ENCODE measurements at places on chromosomes 1 and 21. TPM values are rescaled to one million over a fixed set of nuclear protein-coding genes. Genes with fewer than 3 reads are reported as not detected.

DNA sequence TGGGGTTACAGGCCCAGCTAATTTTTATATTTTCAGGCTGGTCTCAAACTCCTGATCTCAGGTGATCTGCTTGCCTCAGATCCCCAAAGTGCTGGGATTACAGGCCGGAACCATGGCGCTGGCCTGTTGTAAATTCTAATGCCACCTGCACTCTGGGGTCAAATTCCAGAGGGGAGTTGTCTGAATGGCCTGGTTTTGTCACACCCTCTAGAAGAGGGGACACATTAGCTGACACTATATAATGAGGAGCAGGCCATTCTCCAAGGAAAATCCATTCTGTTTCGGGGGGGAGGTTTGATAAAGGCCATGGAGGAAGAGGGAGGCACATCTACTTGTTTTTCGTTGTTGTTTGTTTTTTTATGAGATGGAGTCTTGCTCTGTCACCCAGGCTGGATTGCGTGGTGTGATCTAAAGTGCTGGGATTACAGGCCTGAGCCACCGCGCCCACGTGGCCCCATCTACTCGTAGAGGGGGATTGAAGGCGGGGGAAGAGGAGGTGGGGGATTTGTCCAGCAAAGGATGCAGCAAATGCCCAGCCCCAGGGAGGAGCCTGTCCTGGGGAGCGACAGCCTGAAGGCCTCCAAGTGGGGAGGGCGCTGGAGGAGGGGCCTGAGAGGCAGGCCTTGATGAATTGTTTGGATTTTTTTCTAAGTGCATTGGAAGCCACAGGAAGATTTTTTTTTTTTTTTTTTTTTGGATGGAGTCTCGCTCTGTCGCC lies 78.4 kb upstream of the SLC45A1 start:
- DNase-seq = peak; percentile 65
- peak overlapping the region; percentile 11 for H3K27ac ChIP-seq
- no peaks in the 10 kb centered on the region for H3K36me3 ChIP-seq
- H3K4me3 ChIP-seq = no peak overlapping the region
- H3K4me1 ChIP-seq = peaks cover 15% of the 10 kb centered on the region
- H3K27me3 ChIP-seq = no peaks in the 10 kb centered on the region

The ADGRL4 gene
- 18.8 TPM for total RNA-seq

GRCh38 chr1:109812691-109813393 lies 49.1 kb upstream of the EPS8L3 start:
- peaks cover 12% of the 10 kb centered on the region for H3K4me1 ChIP-seq
- no peaks in the 10 kb centered on the region for H3K27me3 ChIP-seq
- H3K4me3 ChIP-seq = no peak overlapping the region
- H3K27ac ChIP-seq = no peak overlapping the region
- no peak for DNase-seq

DNA sequence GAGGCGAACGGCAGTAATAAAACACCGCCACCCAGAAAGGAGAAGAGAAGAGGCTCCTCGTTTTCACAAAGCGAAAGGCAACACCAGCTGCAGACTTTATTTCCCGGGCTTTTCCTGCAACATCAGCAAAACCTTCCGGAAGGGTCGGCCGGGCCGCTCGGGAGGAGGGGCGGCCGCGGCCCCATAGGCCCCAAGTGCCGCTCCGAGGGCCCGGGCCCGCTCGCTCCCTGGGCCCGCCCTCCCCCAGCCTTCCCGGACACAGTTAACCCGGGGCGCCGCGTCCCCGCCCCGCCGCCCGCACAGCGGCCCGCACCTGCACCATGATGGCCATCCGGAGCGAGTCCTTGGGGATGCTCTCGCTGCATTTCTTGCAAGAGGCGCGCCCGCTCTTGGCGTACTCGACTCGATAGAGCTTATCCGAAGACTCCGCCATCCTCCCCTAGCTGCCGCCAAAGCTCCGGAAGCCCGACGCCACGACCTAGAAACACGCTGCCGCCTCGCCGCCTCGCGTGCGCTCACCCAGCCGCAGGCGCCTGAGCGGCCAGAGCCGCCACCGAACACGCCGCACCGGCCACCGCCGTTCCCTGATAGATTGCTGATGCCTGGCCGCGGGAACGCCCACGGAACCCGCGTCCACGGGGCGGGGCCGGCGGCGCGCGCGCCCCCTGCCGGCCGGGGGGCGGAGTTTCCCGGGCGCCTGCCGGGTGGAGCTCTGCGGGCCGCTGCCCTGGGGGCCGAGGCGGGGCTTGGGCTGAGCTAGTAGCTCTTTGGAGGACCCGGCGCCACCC lies at the start of gene PARP1:
TSS of gene PARP1 (minus strand) at position 597 of the 788 bp plus-strand sequence. CDS start at position 433, 164 bp downstream.
- DNase-seq = peak; percentile 94
- H3K27ac ChIP-seq = peak within 1 kb of the TSS; percentile 77
- H3K36me3 ChIP-seq = no peaks in the 10 kb centered on the region
- peak within 1 kb of the TSS; percentile 90 for H3K4me3 ChIP-seq
- H3K27me3 ChIP-seq = no peaks in the 10 kb centered on the region
- peaks cover 36% of the 10 kb centered on the region for H3K4me1 ChIP-seq

- H3K4me3 ChIP-seq = no peak overlapping the region
- no peaks in the 10 kb centered on the region for H3K4me1 ChIP-seq
- no peaks in the 10 kb centered on the region for H3K27me3 ChIP-seq
- no peak for DNase-seq
- H3K36me3 ChIP-seq = no peaks in the 10 kb centered on the region
- H3K27ac ChIP-seq = no peak overlapping the region
These were observed 172.4 kb downstream of the CACNA1E start for GRCh38 chr1:181655756-181656155.

DNA sequence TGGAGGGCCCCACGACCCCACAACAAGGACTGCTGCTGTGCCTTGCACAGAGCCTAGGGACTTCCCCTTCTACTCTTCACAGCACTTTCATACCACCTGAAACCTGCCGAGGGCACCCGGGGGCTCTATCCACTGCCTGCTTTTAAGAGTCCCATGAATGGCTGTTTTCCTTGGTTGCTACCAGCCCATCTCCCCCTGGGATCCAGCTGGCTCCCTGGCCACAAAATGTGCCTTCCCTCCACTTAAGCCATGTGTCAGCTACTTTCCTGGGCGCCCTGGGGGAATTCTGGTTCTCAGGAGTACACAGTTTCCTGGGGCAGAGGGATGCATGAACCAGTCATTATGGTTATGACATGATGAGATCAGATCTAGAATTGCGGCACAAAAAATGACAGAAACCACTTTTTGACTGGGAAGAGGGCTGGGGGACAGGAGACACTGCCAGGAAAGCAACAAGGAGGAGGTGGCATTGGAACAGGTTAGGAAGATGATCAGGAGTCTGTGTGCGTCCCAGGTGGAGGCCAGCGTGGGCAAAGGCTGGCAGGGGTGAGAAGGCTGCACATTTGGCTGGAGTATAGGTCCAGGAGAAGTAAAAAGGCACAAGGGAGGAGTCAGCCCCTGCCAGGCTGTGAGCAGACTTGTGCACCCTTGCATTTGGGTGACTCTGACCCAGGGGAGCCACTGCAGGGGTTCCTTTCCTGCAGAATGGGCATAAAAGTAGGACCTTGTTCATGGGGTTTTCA lies 3.2 kb upstream of the TNFRSF8 start:
- peaks cover 8% of the 10 kb centered on the region for H3K4me1 ChIP-seq
- H3K4me3 ChIP-seq = no peak overlapping the region
- no peaks in the 10 kb centered on the region for H3K36me3 ChIP-seq

DNA sequence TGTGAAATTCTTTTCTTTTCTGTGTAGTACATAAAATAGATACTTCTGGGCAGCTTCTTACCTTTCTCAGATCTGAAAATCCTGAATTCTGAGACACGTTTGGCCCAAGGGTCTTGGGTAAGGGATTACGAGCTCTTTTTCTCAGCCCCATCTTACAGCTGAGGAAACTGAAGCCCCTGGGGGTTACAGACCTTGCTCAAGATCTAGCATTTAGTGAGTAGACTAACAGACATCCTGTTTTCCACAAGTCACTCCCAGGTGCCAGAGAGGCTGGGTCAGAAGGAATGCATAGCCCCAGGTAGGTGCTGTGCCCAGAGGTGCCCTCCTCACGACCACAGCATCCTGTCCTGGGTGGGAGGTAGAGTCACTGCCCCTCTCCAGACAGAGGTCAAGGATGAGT lies 13.2 kb upstream of the CREG1 start:
- peaks cover 12% of the 10 kb centered on the region for H3K4me1 ChIP-seq
- no peak overlapping the region for H3K27ac ChIP-seq
- no peaks in the 10 kb centered on the region for H3K36me3 ChIP-seq

GRCh38 chr1:184150776-184151531 lies 99.4 kb downstream of the TSEN15 start:
- no peaks in the 10 kb centered on the region for H3K36me3 ChIP-seq
- peaks cover 30% of the 10 kb centered on the region for H3K4me1 ChIP-seq
- peak overlapping the region; percentile 25 for H3K27ac ChIP-seq
- no peak overlapping the region for H3K4me3 ChIP-seq

DNA sequence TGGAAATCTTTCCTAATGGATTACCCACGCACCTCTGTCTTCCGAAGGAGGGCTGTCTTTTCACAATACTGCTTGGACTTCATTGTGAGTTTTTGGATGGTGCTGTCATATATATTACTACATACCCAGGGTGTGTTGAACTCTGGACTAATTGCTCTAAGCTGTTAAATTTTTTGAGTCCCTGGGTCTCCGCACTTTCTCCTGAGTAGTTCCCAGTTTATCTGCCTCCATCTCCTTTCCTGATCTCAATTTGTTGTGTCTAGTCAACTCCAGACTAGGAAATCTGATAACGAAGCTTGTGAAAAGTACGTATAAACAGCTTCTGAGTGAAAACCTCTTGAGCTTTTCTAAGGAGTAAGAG lies 211.1 kb downstream of the ROR1 start:
- peaks cover 10% of the 10 kb centered on the region for H3K4me1 ChIP-seq
- no peak for DNase-seq
- H3K4me3 ChIP-seq = no peak overlapping the region
- H3K27me3 ChIP-seq = no peaks in the 10 kb centered on the region
- no peak overlapping the region for H3K27ac ChIP-seq

GRCh38 chr1:229661022-229661877 lies 35.2 kb downstream of the URB2 start:
- no peak overlapping the region for H3K27ac ChIP-seq
- peaks cover 8% of the 10 kb centered on the region for H3K4me1 ChIP-seq
- H3K27me3 ChIP-seq = no peaks in the 10 kb centered on the region
- no peak overlapping the region for H3K4me3 ChIP-seq

GRCh38 chr1:209825591-209826434 lies 2.0 kb upstream of the UTP25 start:
- H3K27ac ChIP-seq = no peak overlapping the region
- no peak for DNase-seq
- H3K27me3 ChIP-seq = no peaks in the 10 kb centered on the region
- peaks cover 11% of the 10 kb centered on the region for H3K4me1 ChIP-seq

DNA sequence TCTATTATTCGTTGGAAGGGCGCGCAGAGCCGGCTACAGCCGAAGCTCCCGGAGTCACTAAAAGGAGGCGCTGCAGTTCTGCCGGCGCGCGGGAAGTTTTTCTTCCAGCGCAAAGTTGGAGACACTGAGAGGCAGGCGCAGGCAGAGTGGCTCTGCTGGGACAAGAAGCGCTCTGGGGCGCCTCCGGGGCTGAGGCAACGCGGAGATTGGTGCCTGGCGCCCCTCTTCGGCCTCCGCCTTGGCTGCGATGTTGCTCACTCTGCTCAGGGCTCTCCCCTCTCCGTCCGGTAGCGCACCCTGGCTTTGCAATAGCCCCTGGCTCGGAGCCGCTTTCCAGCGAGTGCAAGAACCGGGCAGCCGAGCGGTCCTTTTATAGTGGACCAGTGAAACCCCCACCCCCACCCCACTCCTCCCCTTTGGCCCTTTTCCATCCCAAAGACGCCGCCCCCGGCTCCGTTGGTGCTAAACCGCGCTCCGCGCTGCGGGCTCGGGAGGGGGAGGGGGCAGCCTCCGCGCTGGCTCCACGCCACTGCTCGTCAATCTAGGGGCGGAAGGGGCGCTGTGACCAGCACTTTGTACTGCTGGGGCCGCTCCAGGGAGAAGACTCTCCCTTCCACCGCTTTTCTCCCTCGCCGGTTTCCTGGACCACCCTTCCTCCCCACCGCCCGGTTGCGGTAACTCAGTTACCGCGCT lies at the start of gene ADAMTS1:
TSS of gene ADAMTS1 (minus strand) at position 344 of the 693 bp plus-strand sequence. CDS start 455 bp downstream, outside the sequence.
- peaks cover 23% of the 10 kb centered on the region for H3K27me3 ChIP-seq
- DNase-seq = peak; percentile 82
- H3K27ac ChIP-seq = peak within 1 kb of the TSS; percentile 95
- peak within 1 kb of the TSS; percentile 79 for H3K4me3 ChIP-seq
- peaks cover 22% of the 10 kb centered on the region for H3K36me3 ChIP-seq

GRCh38 chr1:47460456-47460855 lies 22.6 kb downstream of the FOXD2 start:
- no peak overlapping the region for H3K4me3 ChIP-seq
- H3K36me3 ChIP-seq = no peaks in the 10 kb centered on the region
- no peak for DNase-seq
- H3K27ac ChIP-seq = no peak overlapping the region
- H3K4me1 ChIP-seq = no peaks in the 10 kb centered on the region

Measured in lower lobe of right lung (tissue), 2 donors.